ENCODE measurements at places on chromosomes 16 and 17. TPM values are rescaled to one million over a fixed set of nuclear protein-coding genes. Genes with fewer than 3 reads are reported as not detected.

ZPBP2 gene
- total RNA-seq = not detected

BICDL2 gene
- total RNA-seq = not detected

ZNF500 gene
- total RNA-seq = 11.6 TPM

CA5A gene
- total RNA-seq = not detected

DNA sequence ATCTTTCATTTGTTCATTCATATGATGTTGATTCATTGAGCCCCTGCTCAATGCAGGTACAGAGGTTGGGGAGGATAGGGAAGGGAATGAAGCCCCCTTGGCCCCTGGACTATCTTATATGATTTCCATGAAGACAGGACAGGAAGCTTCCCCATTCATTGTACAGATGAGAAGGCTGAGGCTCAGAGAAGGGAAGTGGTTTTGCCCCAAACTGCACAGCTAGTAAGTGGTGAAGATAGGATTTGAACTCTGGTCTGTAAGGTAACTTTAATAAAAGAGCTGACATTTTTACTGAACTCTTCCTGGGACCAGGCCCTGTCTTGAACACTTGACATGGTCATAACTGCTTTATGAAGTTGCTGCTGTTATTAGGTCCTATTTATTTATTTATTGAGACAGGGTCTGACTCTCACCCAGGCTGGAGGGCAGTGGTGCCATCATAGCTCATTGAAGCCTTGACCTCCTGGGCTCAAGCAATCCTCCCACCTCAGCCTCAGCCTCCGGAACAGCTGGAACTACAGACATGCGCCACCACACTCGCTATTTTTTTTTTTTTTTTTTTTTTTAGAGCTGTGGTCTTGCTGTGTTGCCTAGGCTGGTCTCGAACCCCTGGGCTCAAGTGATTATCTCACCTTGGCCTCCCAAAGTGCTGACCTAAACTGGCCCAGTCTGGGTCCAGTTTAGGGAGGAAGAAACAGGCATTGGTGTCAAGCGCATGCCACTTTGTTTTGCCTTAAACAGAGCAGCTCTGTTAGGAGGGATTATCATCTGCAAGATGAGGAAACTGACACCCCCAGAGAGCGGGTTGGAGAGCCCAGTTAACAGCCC is 5.0 kb downstream of the CTF1 start:
- DNase-seq = no peak

DNA sequence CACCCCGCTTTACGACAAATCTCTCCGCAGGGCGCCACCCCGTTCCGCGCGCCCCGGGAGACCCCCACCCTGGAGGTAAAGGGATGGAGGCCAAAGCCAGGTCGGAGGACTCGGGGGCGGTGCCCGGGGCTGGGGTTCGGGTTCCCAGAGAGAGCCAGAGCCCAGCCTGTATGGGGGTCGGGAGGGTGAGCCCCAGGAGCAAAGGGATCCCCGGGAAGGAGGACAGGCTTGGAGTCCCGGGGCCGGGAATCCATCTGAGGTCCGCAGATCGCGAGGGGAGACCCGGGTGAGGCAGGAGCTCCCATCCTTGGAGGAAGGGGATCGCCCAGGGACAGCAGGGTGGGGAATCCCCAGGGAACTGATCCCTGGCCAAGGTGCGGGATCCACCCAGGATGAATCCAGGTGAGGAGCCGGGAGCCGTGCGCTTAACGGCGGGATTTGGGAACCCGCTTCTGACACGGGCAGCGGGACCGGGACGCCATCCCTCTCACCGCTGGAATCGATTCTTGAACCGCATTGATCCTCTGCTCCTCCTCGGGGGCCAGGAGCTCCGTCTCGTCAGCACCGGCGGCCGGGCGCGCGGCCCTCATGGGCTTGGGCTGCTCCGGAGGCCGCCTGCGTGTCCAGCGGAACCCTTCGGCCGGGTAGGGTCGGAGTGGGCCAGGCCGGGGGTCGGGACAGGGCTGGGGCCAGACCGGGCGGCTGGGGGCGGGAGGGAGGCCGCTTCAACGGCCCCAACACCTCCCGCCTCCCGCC is at the start of gene MMD:
TSS of gene MMD (minus strand) at position 657 of the 756 bp plus-strand sequence. CDS start at position 517, 140 bp downstream.
- DNase-seq = no peak

GRCh38 chr16:62596125-62596524 is 559.9 kb upstream of the CDH8 start:
- no peak for DNase-seq

GRCh38 chr16:4749700-4750257 is 15.4 kb downstream of the DNAAF8 start:
- DNase-seq = no peak

DNA sequence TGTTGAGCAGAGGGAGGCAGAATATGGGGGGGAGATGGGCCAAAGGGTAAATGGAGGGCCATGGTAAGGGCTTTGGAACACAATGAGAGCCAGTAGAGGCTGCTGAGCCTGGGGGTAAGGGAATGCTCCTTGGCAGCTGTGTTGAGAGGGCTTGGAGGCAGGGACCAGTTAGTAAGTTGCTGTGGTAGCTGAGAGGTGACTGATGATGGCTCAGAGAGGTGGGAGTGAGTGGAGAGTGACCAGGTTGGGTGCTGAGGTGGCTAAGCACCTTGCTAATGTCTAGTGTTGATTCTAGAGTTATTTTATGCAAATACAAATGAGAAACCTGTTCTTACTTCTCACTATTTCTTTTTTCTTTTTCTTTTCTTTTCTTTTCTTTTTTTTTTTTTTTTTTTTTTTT is 10.8 kb downstream of the SBK1 start:
- DNase-seq = no peak

GRCh38 chr17:66995944-66996343 is 31.4 kb downstream of the CACNG4 start:
- no peak for DNase-seq

DNA sequence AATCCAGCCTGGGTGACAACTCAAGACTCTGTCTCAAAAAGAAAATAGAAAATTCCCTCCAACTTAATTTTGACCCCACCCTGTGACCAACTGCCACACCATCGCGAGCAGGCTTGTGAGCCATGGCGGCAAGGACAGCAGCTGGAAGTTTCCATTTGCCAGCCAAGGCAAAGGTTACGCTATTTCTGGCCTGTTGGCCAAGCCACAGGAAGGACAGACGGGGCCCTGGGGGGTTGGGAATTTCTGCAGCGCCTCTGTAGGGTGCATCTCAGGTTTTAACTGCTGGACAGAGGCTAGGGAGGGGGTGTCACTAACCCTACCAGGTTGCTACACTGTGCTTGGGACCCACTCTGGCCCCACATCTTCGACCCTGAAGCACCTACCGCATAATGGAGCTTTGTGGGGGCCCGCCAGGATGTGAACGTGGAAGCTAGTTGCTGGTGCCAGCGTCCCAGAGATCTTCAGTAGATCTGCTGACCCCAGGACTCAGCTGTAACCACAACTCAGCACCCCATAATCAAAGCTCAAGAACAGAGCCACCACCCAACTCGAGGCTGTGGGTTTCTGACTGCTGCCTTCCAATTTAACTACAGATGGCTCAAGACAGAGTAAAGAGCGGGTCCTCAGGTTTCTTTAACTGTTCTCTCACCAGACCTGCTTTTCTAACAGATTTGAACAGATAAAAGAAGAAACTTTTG is 10.9 kb downstream of the KIFC3 start:
- peak; percentile 74 for DNase-seq

- DNase-seq = no peak
Measured at GRCh38 chr16:73792199-73793020, 504.2 kb upstream of the PSMD7 start.
